ENCODE measurements at places on chromosomes 12 and 14. TPM values are rescaled to one million over a fixed set of nuclear protein-coding genes. Genes with fewer than 3 reads are reported as not detected.

Gene GLIPR1L1
- not detected for total RNA-seq

Gene SINHCAF
- 28.3 TPM for total RNA-seq

Gene KRT6A
- total RNA-seq: not detected

Gene GCN1
- total RNA-seq: 210 TPM

Gene SERPINA12
- not detected for total RNA-seq

Gene ZC3H14
- total RNA-seq: 85.5 TPM

Gene RPGRIP1
- total RNA-seq: not detected

Gene SLC6A13
- total RNA-seq: not detected

Data from fibroblast of villous mesenchyme (primary cell).